SIG-M5 (cell line): ENCODE measurements at places on chromosomes 2 and 18.

DNA sequence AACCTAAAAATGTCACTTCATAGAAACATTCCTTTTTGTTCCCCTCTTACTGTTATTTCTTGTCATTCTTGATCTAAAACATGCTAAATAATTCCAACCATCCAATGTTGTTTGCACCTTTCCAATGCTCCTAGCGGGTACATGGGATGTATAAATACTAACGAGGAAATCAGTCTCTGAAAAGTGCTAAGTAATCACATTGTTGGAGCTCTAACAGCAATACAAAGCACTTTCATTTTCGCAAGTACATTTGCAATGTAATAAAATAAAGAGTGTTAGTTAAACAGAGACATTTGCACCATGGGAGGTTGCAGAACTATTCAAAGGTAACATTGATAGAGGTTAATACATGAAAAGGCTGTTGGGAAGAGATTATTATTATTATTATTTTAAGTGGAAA is 286.2 kb upstream of the ACVR2A start:
- no peak for DNase-seq

GRCh38 chr2:196640031-196640548 is 575 bp downstream of the CCDC150 start:
- no peak for DNase-seq

DNA sequence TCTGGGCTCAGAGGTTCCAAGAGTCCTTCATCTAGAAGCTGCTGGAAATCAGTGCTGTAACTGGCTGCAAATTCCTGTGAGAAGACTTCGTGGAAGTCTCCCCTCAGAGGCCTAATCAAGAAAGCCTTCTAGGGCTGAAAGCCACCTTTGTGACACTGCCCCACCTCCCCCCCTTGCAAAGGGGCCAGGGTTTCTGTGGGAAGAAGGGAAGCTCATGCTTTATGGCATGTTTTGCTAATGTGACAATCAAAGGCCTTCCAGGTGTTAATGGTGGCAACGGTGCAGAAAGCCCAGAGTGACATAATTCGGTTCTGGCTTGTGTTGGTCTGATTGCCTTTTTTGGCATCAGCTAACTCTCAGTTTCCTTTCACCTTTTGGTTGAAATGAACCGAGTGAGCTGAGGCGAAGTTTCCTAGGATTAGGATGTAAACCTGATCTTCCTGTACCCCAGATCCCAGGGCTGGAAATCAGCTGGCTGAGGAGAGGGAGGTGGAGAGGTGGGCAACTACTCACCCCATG is 126.9 kb upstream of the TRIB2 start:
- DNase-seq, result no peak

DNA sequence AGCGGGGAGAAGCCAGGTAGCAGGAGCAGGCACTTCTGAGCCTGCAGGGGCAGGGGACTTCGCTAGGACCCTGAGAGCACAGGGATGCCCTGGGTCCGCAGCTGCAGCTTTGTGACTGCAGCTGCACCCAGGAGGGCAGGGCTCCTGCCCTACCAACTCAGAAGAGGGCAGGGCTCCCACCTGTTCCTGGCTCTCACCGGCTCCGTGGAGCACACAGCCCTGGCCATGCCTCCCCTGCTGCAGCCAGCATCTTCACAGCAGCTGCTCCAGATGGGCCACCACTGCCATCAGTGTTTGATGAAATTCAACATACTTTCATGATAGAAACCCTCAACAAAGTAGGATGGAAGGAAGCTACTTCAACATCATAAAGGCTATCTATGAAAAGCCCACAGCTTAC is 92.7 kb downstream of the FAM210A start:
- no peak for DNase-seq

- DNase-seq, result no peak
These were observed 151.3 kb downstream of the TANC1 start for GRCh38 chr2:159119652-159120257.
